ENCODE measurements at places on chromosomes 6 and 20.
A peak's percentile ranks its signal among the peaks of the same experiment; 100 is the strongest.

DNA sequence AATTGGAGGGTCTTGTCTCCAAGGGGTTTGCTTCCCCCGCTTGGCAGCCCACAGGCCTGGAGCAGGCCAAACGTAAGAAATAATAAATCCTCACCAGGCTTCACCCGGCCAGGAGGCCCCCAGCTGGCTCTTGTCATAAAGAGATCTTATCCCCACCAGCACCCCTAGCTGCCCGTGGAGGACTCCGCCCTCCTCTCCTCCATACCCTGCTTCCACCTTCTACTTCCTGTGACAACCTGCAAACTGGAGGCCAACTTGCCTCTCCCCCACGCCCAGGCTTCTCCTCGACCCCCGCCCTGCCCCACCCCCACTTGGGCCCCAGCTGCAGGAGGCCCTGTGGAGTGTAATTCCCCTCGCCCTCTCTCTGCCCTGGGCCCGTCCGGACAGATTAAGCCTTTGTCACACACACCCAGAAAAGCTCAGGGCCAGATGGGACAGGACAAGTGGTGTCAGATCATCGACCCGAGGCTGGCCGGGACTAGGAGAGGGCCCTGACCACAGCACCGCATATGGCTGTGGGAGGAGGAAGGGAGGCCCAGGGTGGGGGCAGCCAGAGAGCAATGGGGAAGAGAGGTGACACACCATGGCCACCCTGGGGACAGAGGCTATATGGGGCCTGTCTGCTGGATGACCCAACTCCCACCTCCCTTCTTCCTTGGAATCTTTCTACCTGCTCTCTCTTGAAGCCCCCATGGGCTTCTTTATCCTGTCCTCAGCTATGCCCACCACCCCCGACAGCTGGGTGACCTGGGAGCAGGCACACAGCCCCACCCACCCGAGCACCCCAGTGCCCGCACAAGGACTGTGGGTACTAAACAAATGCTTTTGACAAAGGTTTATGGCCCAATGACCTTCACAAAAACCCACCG is 3.9 kb downstream of the NOL4L start:
- DNase-seq: no peak

GRCh38 chr6:7414811-7415210 is 25.2 kb downstream of the RIOK1 start:
- DNase-seq: no peak

- no peak for DNase-seq
Measured at GRCh38 chr6:82374516-82374915, 10.9 kb downstream of the TPBG start.

DNA sequence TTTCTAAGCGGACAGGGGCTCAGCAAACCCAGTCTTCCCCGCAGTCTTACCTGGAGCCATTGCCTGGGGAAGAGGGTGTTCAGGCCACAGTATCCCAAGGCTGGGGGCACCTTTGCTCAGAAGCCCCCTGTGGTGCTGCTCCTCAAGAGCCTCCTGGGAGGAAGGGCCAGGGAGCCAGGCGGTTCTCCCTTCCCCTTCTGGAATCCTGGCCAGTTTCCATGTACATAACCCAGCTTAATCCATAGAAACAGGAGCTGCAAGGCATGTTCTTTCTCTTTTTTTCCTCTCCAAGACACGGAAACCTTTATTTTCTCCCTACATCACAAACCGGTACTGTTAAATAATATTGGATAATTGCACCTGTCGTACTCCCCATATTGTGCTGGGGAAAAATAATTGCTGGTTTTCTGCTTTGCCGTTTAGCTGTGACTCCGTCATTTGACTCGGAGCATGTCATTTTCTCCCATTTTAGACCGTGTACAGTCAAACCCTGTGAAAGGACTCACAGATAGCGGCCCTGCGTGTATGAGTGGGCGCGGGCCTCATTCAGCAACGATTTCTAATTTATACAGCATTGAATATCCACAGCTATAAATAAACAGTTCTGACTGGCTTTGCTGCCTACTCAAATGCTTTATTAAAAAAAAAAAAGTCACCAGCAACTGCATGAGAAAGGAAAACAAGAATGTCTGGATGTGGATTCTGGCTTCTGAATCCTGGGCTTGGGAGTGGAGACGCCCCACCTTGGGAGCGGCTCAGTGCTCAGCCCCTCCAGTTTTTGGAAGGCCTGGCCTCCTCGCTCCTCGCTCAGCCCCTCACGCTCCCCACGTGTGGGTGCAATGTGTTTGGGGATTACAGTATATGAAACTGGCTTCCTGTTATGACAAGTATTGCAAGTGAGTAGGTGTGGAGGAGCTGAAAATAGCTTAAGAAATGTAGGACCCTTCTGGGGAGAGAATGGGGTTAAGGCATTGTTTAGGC is 67.3 kb downstream of the ADTRP start:
- peak; percentile 72 for DNase-seq

- DNase-seq: no peak
Measured at GRCh38 chr6:52285177-52286068, 881 bp upstream of the MCM3 start.

DNA sequence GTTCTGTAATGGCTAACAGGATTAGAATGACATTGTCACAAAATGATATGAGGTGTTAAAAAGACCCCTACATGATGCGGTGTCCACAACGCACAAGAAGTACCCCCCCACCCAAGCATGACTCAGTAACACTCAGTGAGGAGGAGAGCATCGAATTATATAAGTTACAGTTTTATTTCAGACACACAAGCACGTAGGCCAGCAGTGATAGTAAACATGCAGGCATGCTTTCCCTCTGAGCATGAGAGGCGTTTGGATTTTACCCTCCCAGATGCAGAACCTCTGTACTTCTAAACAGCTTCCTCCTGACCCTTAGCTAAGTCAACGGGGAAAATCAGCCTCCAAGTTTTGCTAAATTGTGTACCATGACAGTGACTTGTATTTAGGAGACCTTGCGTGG is 23.9 kb downstream of the GNAS start:
- no peak for DNase-seq

- DNase-seq: no peak
Measured at GRCh38 chr6:148793721-148794120, 46.9 kb downstream of the UST start.

DNA sequence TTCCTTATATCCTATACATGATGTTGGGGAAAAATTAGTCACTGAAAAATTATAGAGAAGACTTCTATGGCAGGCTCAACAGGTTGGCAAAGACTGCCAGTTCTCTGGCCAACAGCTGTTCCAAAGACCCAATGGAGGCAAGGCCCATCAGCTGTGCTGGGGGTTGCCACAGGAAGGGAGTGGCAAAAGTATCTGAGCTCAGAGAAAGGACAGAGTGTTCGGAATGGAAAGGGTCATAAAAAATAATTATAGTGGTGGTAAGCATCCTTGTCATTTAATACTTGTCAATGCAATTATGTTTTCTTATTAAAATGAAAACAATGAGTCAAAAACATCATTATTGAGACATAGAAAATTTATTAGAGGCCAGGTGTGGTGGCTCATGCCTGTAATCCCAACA is 36.1 kb downstream of the FASTKD5 start:
- no peak for DNase-seq

- no peak for DNase-seq
Measured at GRCh38 chr20:58969439-58969838, 11.6 kb upstream of the NELFCD start.

GRCh38 chr20:21643417-21643816 is 62.0 kb upstream of the PAX1 start:
- no peak for DNase-seq

- no peak for DNase-seq
Measured at GRCh38 chr20:56630086-56630493, 984 bp downstream of the TFAP2C start.

- DNase-seq: no peak
Measured at GRCh38 chr20:62320581-62321354, 18.0 kb downstream of the ADRM1 start.

- no peak for DNase-seq
Measured at GRCh38 chr6:4598384-4598995, 177.7 kb upstream of the CDYL start.

DNA sequence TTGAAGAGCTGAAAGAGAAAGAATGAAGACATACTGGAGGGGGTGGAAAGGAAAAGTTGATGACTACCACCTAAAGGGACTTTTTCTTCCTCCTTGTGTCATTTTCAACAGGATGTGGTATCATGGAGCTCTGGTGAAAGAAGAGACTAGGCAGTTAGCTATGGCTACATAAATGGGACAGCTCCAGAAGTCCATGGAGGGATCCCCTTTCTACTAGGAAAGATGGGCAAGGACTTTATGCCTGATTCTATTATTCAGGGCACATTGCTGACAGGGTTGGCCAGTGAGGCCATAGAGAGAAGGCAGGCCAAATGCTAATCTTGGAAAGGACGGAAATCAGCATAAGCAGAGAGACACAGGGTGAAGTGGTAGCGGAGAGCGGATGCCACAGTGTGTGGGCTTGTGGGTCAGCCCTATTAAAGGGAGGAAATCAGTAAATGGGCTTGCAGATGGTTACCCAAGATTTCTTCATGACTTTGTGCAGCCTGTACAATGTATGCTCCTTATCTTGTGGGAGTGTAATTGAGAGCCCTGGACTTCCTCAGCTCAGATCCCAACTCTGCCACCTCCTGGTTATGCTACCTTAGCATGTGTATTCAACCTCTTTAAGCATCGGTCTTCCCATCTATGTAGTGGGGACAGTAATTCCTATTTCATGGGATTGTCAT is 77.4 kb upstream of the TMEM170B start:
- no peak for DNase-seq

DNA sequence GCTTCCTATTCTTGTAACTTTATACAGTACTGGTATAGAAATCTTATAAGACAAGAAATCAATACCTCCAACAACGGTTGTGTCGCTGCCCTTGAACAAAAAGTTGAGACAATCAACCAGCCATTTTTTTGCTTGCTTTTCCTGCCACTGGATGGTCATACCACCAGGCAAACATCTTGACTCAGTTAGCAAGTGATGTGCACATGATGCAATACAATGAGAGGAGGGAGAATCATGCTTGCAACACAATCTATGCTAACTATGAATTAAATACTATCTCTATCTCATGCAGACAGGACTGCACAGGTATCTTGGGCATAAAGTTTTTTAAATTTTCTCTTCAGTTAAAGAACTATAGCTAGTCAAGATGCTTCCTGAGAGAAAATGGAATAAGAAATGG is 877.7 kb upstream of the CITED2 start:
- DNase-seq: no peak

DNA sequence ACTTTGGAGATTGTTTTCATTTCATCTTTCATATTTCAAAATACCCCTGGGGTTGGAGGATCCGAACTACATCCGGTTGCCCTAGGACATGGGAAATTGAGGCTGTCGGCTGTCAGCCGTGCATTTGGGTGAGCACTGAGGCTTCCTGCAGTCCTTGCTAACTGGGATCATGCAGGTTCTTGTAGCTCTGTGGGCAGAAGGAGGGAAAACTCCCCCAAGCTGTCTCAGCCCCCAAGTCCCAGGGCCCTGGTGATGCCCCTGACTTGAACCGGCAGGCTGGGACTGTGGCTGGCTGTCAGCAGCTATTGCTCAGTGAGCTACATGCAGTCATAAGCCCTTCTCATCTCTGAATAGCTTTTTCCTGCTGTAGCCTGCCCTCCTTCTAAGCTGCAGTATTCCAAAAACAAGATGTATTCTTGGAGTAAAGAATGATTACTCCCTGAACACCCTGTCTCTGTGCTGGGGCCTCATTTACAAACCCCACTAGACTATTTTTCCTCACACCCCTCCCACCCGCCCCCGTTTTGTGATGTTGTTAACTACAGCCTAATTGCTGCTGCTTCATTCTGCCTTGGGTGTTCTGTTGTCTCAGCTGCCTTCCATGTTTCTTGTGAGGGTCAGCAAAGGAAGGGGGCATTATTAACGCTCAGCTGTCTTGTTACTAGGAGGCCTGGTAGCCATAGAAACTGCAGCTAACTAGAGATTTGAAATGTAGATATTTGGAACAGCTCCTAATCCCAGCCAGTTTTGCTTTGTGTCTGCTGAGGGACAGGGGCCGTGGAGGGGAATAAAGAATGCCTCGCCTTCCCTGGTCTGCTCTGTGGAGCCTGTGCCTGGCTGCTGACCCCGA is 18.1 kb downstream of the MTRES1 start:
- DNase-seq: no peak

DNA sequence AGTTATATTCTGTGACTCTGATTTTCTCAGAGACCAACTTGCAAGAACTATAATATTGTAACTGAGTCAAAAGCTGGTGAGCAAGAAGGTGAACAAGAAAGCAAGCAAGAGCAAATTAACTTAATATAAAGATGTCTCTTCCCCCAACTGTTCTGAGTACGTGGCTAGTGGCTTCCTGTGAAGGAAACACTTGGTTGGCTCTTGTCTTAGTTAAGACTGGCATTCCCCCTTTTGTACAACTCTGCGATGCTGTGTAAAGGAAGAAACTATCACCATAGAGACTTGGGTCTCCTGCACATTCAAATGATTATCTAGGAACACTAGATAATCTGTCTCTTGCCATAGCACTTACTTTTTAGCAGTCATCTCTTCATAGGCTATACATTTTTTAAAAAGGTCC is 47.3 kb upstream of the TNFAIP3 start:
- no peak for DNase-seq

GRCh38 chr6:4593951-4594350 is 182.3 kb upstream of the CDYL start:
- DNase-seq: no peak

DNA sequence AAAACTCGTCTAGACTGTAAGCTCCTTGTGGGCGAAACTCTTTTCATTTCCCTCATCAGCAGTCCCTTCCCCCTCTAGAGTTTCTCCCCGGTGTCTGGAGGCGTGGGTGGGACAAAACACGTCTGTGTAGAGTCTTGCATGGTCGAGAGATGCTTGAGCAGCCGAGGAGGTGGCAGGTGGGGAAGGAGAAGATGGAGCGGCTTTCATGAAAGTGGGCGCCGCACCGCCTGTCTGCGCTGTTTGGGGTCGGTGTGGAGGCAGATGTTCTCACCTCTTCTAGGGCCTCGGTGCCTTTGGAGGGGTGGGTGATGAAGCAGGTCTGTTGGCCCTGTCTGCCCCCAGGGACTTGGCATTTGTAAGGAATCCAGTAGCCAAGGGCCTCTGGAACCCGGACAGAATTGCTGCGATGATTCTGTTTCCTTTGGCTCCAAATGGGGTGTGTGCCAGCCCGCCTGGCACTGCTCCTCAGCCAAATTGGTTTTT is 1.2 kb downstream of the BRPF3 start:
- no peak for DNase-seq
